Activated naive CD8-positive, alpha-beta T cell treated with anti-CD3 and anti-CD28 coated beads for 36 hours (primary cell): ENCODE measurements at places on chromosomes 12 and 14. TPM values are rescaled to one million over a fixed set of nuclear protein-coding genes. Genes with fewer than 3 reads are reported as not detected.
A peak's percentile ranks its signal among the peaks of the same experiment; 100 is the strongest.

- H3K4me3 ChIP-seq, result no peak overlapping the region
- no peak for DNase-seq
- no peaks in the 10 kb centered on the region for H3K4me1 ChIP-seq
- no peaks in the 10 kb centered on the region for H3K36me3 ChIP-seq
- H3K27me3 ChIP-seq, result peaks cover 4% of the 10 kb centered on the region
Observed at GRCh38 chr12:108745641-108746040, 14.3 kb upstream of the CORO1C start.

DNA sequence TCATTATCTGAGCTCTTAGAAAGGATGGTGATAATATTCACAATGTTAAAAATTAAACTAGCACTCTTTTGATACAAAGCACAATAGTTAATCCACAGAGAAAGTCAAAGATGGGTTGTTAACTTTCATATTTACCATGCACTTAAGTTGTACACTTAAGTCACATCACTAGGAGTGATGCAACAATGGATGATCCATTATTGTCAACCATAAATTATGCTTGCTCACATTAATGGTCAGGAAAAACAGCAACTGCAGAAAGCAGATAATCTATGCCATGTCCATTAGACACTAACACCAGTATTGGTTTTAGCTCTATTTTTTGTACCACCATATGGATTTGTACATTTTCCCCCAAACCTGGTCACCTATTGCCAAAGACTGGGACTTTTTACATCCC, 195.5 kb downstream of the FOXA1 start:
- no peak for DNase-seq
- no peaks in the 10 kb centered on the region for H3K36me3 ChIP-seq
- H3K27me3 ChIP-seq, result no peaks in the 10 kb centered on the region
- H3K4me3 ChIP-seq, result no peak overlapping the region

- H3K4me1 ChIP-seq, result no peaks in the 10 kb centered on the region
- no peak overlapping the region for H3K4me3 ChIP-seq
- no peak overlapping the region for H3K27ac ChIP-seq
- H3K27me3 ChIP-seq, result peaks cover 11% of the 10 kb centered on the region
- DNase-seq, result no peak
- H3K36me3 ChIP-seq, result no peaks in the 10 kb centered on the region
Observed at GRCh38 chr12:63964301-63964700, 119.8 kb downstream of the SRGAP1 start.

DNA sequence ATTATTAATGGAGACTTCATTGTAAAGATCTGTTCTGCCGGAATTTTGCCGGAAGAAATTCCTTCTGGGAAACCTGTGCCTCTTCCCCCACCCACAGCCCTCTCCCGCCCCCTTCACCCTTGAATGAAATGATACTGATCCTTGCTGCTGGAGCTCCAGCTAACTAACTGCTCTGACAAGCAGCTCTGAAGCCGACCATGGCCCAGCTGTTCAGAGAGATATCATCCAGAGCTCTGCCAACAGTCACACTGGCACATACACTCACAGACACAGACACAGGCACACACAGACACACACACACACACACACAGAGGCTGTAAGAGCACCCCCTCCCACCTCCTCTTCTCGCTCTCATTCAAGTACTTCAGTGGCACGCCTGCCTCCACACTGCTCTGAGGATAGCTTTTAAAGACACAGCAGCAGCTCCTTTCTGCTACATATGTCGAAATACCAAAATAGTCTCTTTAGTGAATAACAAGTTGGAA, 88.6 kb downstream of the R3HDM2 start:
- peaks cover 41% of the 10 kb centered on the region for H3K4me1 ChIP-seq
- peaks cover 29% of the 10 kb centered on the region for H3K36me3 ChIP-seq
- H3K27me3 ChIP-seq, result no peaks in the 10 kb centered on the region
- no peak for DNase-seq

GRCh38 chr12:80272387-80272915, 171.6 kb upstream of the PTPRQ start:
- H3K27ac ChIP-seq, result no peak overlapping the region
- H3K4me3 ChIP-seq, result no peak overlapping the region
- H3K4me1 ChIP-seq, result no peaks in the 10 kb centered on the region
- no peak for DNase-seq

DNA sequence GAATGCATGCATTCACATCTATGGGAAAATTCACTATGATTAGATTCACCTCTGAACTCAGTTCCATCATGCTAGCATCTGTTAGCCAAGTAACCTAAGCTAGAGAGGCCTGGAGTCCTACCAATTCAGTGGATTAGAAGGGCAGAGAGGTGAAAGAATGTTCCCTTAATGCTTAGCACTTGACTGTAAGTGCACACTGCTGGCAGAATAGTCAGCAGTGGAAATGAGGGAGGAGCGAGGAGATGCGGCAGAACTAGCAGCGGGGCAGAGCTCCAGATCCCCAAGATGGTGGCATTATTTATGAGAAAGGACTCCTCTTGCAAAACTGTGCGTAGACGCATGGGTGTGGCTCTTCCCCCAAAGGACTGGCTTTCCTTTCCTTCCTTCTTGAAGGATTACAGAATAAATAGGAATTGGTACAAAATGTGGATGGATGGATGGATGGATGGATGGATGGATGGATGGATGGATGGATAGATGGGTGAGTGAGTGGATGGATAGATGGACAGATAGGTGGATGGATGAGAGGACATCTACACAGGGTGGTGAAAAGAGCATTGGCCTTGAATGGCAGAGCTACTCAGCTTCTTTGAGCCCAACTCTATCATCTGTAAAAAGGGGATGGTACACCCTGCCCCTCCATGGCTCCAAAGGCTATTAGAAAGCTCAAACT, 227.2 kb downstream of the CHST11 start:
- H3K36me3 ChIP-seq, result peaks cover 20% of the 10 kb centered on the region
- H3K4me3 ChIP-seq, result no peak overlapping the region
- DNase-seq, result no peak
- H3K4me1 ChIP-seq, result peaks cover 70% of the 10 kb centered on the region

DNA sequence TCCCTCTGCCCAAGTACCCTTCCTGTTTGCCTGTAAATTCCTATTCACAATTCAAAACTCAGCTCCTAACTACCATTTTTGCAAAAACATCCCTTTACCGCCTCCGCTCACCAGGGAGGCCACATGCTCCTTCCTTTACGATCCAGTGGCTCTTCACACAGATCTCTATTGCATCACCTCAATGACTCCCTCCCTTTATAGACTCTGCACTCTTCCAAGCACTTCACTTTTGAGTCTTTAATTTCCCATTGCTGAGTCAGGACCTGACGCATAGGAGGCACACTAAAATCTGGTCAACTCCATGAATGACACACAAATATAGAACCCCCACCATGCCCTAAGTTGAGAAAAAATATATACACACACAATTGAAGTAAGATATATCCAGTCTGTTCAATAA, 45.9 kb downstream of the PPP1R13B start:
- no peak overlapping the region for H3K4me3 ChIP-seq
- H3K36me3 ChIP-seq, result no peaks in the 10 kb centered on the region
- H3K4me1 ChIP-seq, result peaks cover 4% of the 10 kb centered on the region
- H3K27me3 ChIP-seq, result no peaks in the 10 kb centered on the region
- H3K27ac ChIP-seq, result no peak overlapping the region

GRCh38 chr14:30888480-30889243, 14.3 kb downstream of the COCH start:
- H3K27me3 ChIP-seq, result no peaks in the 10 kb centered on the region
- peaks cover 1% of the 10 kb centered on the region for H3K36me3 ChIP-seq
- no peak overlapping the region for H3K27ac ChIP-seq
- H3K4me3 ChIP-seq, result no peak overlapping the region
- DNase-seq, result no peak

CD163 gene
- not detected for total RNA-seq

GRCh38 chr12:132138941-132139871, 4.9 kb downstream of the DDX51 start:
- H3K36me3 ChIP-seq, result peaks cover 17% of the 10 kb centered on the region
- no peaks in the 10 kb centered on the region for H3K27me3 ChIP-seq
- no peak overlapping the region for H3K4me3 ChIP-seq
- no peak for DNase-seq
- peak overlapping the region; percentile 70 for H3K27ac ChIP-seq

NID2 gene
- not detected for total RNA-seq

DNA sequence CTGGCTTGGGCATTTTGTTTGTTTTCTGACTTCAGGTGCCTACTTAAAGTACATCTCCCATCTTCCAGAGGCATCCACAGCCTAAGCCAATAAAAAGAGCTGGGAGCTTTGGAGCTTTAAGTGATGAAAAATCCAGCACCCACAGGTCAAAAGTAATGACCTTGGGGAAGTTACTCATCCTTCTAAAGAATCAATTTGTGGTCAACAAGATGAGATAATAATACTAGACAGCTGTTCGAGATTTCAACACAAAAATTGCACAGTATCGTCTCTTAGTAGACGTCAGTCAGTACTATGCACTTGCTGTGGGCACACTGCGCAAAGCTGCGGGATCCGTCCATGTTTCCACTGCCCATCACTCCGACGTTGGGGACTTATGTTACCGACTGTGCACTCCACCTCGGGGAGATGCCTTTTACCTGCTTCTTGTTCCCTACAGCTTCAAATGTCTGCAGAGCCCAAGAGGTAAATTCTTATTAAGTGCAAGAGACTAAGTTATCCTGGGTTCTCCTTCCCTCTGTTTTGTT, 1.3 kb downstream of the ST8SIA1 start:
- H3K27me3 ChIP-seq, result peaks cover 53% of the 10 kb centered on the region
- H3K27ac ChIP-seq, result no peak overlapping the region
- H3K4me3 ChIP-seq, result peak overlapping the region; percentile 86
- peaks cover 18% of the 10 kb centered on the region for H3K4me1 ChIP-seq

GRCh38 chr14:102171173-102172020, 31.7 kb downstream of the WDR20 start:
- no peak overlapping the region for H3K4me3 ChIP-seq
- no peak for DNase-seq
- peaks cover 36% of the 10 kb centered on the region for H3K4me1 ChIP-seq
- peaks cover 12% of the 10 kb centered on the region for H3K36me3 ChIP-seq

NANOG gene
- total RNA-seq, result not detected

C12orf50 gene
- total RNA-seq, result not detected

DNA sequence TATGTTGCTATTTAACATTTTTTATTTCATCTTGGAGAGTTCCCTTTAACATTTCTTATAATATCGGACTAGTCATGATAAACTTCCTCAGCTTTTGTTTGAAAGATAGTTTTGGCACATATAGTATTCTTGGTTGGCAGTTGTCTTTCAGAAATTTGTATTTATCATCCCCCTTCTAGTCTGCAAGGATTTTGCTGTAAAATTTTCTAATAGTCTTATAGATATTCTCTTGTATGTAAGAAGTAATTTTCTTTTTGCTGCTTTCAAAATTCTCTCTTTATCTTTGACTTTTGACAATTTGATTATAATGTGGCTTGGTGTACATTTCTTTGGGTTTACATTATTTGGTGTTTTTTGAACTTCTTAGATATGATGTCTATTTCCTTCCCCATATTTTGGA, 116.0 kb upstream of the AVPR1A start:
- no peaks in the 10 kb centered on the region for H3K36me3 ChIP-seq
- H3K4me1 ChIP-seq, result no peaks in the 10 kb centered on the region
- no peak for DNase-seq
- H3K4me3 ChIP-seq, result no peak overlapping the region
- no peak overlapping the region for H3K27ac ChIP-seq
- no peaks in the 10 kb centered on the region for H3K27me3 ChIP-seq

- H3K27me3 ChIP-seq, result no peaks in the 10 kb centered on the region
- DNase-seq, result no peak
- H3K4me3 ChIP-seq, result peak overlapping the region; percentile 93
- peaks cover 27% of the 10 kb centered on the region for H3K4me1 ChIP-seq
Observed at GRCh38 chr12:48349471-48349870, 1.2 kb downstream of the ZNF641 start.

DNA sequence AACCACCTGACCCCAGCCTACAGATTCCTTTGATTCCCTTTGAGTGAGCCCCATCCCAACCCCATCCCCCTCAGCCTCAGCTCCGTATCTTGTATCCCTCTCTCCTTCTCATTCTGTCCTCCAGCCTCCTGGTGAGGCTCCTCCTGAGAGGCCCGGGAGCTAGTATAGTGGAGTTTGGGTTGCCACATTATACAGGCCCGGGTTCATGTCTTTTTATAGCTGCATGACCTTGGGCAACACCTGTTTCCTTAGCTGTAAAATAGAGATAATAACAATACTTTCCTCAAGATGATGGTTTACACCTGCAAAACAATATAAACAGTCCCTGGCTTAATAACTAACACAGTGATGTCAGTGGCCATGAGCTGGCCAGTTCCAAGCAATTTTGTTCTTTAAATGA, 89.8 kb downstream of the STAB2 start:
- H3K27me3 ChIP-seq, result no peaks in the 10 kb centered on the region
- H3K4me1 ChIP-seq, result no peaks in the 10 kb centered on the region
- DNase-seq, result no peak

DNA sequence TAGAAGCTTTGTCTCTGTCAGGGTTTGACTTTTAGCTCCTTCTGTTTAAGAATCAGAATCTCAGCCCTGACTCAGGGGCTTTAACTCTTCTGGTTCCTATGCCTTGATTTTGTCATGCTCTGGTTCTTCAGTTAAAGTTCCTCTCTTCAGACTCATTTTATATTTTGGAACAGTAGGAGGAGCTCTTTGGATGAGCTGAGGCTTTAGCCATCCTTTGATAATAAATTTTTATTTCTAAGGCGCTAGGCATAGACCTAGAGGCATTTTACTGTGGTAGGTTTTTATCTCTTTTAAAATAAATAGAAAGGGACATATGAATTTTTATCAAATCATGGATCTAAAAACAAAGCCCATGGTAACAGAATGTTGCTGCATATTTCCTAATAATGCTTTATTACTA, 51.7 kb downstream of the ATP23 start:
- H3K27me3 ChIP-seq, result peaks cover 5% of the 10 kb centered on the region
- no peaks in the 10 kb centered on the region for H3K4me1 ChIP-seq
- no peak overlapping the region for H3K27ac ChIP-seq
- no peak for DNase-seq

PLBD1 gene
- total RNA-seq, result not detected

RTL1 gene
- total RNA-seq, result not detected

DNA sequence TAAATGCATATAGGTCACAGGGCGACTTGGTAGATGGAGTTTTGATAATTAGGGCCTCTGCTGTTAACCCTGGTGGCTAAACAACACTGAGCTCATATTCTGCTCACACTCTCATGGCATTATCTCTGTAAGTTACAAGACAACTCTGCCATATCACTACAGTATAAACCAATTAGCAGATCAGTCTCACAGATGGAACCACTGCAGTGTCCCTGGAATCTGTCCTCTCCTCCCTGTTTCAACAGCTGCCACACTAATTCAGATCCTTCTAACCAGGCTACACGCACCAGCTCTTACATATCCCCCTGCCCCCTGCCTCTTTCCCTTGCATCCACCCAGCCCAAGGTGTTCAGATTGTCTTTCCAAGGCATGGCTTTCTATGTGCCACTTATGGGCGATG, 161.0 kb upstream of the RMST start:
- H3K27me3 ChIP-seq, result peaks cover 7% of the 10 kb centered on the region
- no peak for DNase-seq
- H3K36me3 ChIP-seq, result no peaks in the 10 kb centered on the region

VASH1 gene
- 2.3 TPM for total RNA-seq

DNA sequence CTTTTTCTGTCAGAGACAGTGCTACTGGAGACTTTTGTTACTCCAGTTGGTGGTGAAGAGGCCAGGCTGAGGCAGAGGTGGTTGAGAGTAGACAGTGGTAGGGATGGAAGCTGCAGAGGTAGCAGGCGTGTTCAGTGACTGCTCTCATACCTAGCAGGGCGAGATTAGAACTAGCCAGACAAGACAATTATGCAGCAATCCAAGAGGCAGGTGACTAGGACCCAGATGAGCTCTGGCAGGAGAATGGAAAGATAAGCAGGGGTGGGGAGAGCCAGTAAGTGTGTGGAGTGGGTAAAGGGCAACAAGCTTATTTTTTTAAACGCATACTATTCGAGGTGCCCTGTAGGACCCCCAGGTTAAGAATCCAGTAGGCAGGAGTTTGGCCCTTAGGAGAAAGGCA, 4.8 kb downstream of the PPP1R36 start:
- no peak for DNase-seq
- H3K4me1 ChIP-seq, result peaks cover 7% of the 10 kb centered on the region
- peaks cover 9% of the 10 kb centered on the region for H3K27me3 ChIP-seq
- H3K27ac ChIP-seq, result no peak overlapping the region
